ENCODE measurements at places on chromosomes 1 and 21. TPM values are rescaled to one million over a fixed set of nuclear protein-coding genes. Genes with fewer than 3 reads are reported as not detected.

- DNase-seq: no peak
Observed at GRCh38 chr21:29817450-29817849, 122.3 kb downstream of the GRIK1 start.

DNA sequence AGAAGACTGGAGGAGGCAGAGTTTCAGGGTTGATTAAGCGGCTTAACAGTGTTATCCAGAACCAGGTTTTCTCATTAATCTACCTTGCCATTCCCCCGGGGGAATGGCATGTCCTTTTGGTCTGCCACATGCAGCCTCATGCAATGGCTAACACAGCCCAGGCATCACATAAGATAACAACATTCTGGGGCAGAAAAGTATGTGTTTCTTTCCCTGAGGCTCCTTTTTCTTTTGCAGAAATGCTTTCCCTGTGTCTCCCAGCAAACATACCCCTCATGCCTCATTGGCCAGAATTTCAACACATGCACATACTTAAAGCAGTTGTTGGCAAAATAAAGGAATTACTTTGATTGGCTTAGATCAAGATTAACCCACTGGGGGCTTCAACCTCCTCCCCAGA lies 98.6 kb downstream of the OMA1 start:
- no peak for DNase-seq

GRCh38 chr1:229889031-229889517 lies 178.0 kb upstream of the GALNT2 start:
- DNase-seq: no peak

- no peak for DNase-seq
Observed at GRCh38 chr1:116457946-116458604, 85.0 kb downstream of the ATP1A1 start.

GRCh38 chr1:227728059-227728891 lies 6.8 kb downstream of the JMJD4 start:
- peak; percentile 71 for DNase-seq

- DNase-seq: no peak
Observed at GRCh38 chr1:111948209-111949171, 41.0 kb downstream of the KCND3 start.

GRCh38 chr1:194117582-194117981 lies 931.2 kb upstream of the B3GALT2 start:
- no peak for DNase-seq

DNA sequence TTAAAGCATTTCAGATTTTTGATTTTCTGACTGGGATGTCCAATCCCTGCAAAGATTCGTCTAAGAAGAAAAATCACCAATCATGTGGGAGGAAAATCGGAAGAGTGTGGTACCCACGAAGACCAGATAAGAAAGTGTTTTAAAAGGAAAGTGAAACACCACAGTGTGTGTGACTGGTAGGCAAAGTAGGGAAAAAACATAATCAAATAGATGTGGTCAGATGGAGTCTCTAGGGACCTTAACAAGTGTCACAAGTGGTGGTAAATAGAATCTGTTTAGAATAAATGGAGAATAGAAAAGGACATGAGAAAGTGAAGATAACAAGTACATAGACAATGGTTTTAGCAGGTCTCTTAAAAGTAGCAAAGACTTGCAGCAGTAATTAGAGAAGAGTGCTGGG lies 154.6 kb downstream of the SLC30A10 start:
- no peak for DNase-seq

GRCh38 chr1:151858030-151858746 lies 4.7 kb upstream of the THEM5 start:
- DNase-seq: no peak

DNA sequence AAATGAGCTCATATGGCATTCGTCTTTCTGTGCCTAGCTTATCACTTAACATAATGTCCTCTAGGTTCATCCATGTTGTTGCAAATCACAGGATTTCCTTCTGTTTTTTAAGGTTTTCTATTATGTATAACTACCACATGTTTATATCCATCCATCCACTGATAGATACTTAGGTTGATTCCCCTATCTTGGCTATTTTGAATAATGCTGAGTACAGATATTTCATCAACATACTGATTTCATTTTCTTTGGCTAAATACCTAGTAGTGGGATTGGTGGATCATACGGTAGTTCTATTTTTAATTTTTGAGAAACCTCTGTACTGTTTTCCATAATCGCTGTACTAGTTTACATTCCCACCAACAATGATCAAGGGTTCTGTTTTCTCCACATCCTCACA lies 45.0 kb downstream of the GORAB start:
- no peak for DNase-seq

DNA sequence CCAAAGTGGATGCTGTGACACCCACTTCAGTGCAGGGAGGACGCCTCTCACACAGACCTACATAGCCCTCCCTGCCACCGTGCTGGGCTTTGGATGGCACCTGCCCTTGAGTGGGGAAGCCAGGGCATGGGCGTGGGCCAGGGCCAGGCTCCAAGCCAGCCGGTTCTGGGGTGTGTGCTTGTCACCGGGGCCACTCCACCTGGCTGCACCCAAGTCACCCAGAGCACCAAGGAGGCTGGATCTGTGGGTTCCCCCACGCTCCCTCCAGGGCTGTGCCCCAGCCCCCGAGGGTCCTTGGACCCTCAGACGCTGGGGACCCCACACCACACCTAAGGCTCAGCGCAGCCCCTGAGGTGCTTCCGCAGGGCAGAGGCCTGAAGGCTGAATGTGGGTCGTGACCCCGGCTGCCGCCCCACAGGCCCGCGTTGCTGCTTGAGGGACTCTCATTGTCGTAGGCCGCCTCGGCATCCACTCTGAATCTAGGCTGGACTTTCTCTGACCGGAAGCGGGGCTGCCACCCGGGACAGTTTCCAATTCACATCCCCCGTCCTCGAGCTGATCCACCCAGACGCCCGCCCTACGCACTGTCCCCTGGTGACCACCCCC lies 1.5 kb downstream of the MXRA8 start:
- DNase-seq: no peak

DNA sequence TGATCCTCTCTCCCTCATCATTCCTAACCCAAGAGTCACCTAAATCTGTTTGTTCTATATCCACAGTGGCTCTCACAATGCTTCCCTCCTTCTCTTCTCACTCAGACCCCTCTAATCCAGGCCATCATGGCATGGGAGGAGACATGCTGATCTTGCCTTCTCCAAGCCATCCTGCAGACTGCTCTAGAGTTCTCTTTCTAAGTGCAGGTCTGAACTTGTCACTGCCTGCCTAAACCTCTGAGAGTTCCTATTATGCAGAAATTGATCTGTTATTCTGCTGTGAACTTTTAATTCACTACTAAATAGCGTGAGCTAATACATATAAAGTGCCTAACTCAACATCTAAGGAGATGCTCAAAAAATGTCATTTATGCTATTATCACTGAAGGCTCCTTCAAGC lies 26.8 kb downstream of the LAMC2 start:
- no peak for DNase-seq

DNA sequence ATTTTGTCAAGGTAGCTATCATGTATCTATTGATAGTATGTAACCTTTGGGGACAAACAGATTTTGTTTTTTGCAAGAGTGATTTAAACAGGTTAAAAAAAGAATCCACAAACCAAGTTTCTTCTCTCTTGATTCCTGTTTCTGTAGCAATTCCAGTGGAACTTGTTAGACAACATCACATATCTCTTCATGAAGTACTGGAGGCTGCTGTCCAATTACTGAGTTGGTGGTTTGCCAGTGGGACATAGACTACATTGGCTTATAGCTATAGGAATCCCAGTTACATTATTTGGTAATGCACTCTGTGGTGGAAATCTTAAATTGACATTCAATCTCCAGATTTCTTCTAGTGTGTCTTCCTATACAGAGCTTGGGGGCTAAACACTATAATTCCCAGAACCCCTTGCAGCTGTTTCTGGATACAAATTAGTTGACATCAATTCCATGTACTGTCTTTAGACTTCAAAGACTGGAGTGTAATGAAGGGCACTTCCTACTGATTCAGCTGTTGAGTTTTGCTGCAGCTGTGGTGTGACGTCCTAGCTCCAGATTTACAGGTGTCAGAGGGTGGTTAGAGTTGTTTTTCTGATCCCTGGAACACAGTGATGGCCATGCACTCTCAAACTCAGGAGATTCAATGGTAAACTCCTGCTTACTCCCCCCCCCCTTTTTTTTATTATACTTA lies 29.4 kb upstream of the GCLM start:
- no peak for DNase-seq

- DNase-seq: no peak
Observed at GRCh38 chr1:243734308-243734695, 115.7 kb downstream of the AKT3 start.

GRCh38 chr1:104406728-104407127 lies 657.0 kb downstream of the AMY1C start:
- no peak for DNase-seq

GRCh38 chr1:18564676-18565075 lies 66.0 kb upstream of the PAX7 start:
- DNase-seq: no peak

DNA sequence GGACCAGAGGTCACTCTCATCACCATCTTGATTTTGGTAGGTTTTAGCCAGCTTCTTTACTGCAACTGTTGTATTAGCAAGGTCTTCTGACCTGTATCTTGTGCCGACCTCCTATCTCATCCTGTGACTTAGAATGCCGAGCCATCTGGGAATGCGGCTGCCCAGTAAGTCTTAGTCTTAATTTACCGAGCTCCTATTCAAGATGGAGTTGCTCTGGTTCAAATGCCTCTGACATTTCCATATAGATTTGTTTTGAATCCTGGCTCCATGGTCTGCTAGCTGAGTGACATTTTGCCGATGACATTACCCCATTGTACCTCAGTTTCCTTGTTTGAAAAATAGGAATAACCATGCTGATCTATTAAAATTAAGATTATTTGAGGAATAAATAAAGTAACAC lies 193.9 kb upstream of the HMCN1 start:
- no peak for DNase-seq

GRCh38 chr1:9657521-9658032 lies 6.0 kb downstream of the PIK3CD start:
- DNase-seq: no peak

DNA sequence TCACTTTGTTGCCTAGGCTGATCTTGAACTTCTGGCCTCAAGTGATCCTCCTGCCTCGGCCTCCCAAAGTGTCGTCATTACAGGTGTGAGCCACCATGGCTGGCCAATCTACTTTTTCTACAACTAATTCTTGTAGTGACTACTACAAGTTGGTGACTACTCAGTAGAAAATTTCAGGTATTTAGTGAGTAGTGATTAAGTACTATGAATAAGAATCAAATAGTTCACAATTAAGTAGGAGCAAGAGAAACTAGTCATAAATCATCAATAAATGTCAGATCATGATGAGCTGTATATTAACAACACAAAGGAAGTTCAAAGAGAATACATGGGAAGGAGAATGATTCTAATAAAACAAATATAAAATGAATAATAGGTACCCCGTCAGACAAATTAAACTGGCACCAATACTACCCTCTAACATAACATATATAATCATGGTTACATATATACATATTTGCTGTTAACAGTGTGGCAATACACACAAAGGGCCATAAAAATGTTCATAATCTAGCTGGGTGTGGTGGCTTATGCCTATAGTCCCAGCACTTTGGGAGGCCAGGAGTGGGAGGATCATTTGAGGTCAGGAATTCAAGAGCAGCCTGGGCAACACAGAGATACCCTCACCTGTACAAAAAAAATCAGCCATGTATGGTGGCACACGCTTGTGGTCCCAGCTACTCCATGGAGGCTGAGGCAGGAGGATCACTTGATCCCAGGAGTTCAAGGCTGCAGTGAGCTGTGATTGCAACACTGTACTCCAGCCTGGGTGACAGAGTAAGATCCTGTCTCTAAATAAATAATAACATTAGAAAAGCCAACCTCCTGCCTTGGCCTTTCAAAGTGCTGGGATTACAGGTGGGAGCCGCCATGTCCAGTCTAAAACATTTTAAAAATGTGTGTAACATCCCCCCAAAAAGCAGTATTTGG lies 19.1 kb downstream of the YY1AP1 start:
- DNase-seq: no peak

DNA sequence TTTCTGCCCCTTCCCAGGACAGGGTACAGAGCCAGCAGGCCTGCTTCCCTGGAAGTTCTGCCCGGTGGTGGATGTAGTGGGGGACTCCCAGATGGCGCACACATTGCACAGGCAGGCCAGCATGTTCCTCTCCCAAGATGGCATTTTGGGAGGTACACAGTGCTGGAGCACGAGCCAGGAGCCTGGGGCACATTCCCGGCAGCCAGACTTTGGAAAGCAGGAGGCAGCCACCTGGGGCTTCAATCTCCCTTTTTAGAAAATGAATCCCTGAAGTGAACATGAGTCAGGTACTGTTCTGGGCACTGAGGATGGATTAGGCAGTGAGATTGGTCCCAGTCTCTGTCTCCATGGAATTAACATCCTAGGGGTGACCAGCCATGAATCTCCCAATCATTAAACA lies 56.9 kb downstream of the RUNX1 start:
- DNase-seq: no peak

DNA sequence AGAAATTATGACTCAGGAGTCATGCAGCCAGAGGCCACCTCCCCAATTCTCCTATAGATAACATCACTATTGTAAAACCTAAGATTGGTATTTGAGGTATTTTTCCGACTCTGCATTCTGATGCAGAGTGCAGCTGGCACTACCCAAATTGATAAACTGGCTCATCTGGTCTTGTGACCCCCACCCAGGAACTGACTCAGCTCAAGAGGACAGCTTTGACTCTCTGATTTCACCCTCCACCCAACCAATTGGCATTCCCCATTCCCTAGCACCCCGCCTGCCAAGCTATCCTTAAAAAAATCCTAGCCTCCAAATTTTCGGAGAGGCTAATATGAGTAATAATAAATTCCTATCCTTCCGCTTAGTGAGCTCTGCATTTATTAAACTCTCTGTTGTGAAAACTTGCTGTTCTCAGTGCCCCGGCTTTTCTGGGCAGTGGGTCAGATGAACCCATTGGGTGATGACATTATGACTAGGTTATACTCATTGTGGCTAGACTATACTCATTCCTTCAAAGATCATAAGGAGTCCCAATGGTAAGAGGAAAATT lies 39.4 kb upstream of the EPS15 start:
- peak; percentile 50 for DNase-seq

- DNase-seq: no peak
Observed at GRCh38 chr1:150221552-150221951, 14.4 kb downstream of the ANP32E start.

DNA sequence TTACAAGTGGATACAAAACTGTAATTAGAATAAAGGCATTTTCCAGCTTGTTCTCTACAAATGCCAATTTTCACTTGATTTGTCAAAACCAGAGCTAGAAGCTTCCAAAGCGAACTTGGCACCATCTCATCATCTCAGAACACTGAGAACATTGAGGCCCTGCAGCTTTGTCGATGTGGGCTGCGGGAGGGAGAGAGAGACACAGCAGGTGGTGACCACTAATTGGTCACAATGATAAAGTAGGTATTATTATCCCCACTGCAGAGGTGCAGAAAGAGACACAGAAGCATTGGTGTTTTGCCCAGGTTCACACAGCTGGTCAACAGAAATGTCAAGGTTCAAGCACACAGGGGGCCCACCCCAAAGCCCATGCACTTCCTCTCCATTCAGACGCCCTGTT lies 72.2 kb upstream of the KRTAP19-8 start:
- no peak for DNase-seq

- DNase-seq: no peak
Observed at GRCh38 chr1:162937716-162938395, 76.9 kb upstream of the CCDC190 start.

Gene UCK2
- total RNA-seq: 70.3 TPM

Gene RAP1A
- 224 TPM for total RNA-seq

Gene HPCAL4
- 0.18 TPM for total RNA-seq

Gene FALEC
- total RNA-seq: not detected

Gene ADGRL2
- 0.05 TPM for total RNA-seq

Gene TEX38
- total RNA-seq: not detected

Gene MACO1
- 13.0 TPM for total RNA-seq

Gene CFAP57
- 0.09 TPM for total RNA-seq

Gene DSCAM
- total RNA-seq: not detected

Gene IGSF3
- 0.03 TPM for total RNA-seq

Gene CAMK2N1
- total RNA-seq: 0.47 TPM

Gene HTR6
- not detected for total RNA-seq

Gene ECM1
- total RNA-seq: 1.0 TPM

All from activated CD8-positive, alpha-beta memory T cell treated with anti-CD3 and anti-CD28 coated beads, Interleukin-2, amount 10 ng/mL, durations not matched to agents 7 days and 5 days (primary cell).